ENCODE measurements at places on chromosomes 6 and 20. TPM values are rescaled to one million over a fixed set of nuclear protein-coding genes. Genes with fewer than 3 reads are reported as not detected.

The PAX1 gene
- 3.3 TPM for total RNA-seq

The FAM209A gene
- 0.69 TPM for total RNA-seq

The SCAF8 gene
- total RNA-seq: 70.2 TPM

The RTF2 gene
- 62.6 TPM for total RNA-seq

GRCh38 chr6:142356201-142356883 lies 54.5 kb downstream of the ADGRG6 start:
- H3K4me3 ChIP-seq: no peak overlapping the region
- peaks cover 9% of the 10 kb centered on the region for H3K36me3 ChIP-seq
- DNase-seq: no peak
- peak overlapping the region; percentile 51 for H3K27ac ChIP-seq
- peaks cover 11% of the 10 kb centered on the region for H3K4me1 ChIP-seq

- H3K36me3 ChIP-seq: peaks cover under 1% of the 10 kb centered on the region
- H3K27ac ChIP-seq: no peak overlapping the region
- H3K4me3 ChIP-seq: no peak overlapping the region
- H3K4me1 ChIP-seq: no peaks in the 10 kb centered on the region
Measured at GRCh38 chr6:80376411-80376810, 269.9 kb downstream of the BCKDHB start.

GRCh38 chr6:16855460-16855859 lies 94.2 kb upstream of the ATXN1 start:
- peaks cover 23% of the 10 kb centered on the region for H3K4me1 ChIP-seq
- DNase-seq: no peak
- H3K36me3 ChIP-seq: no peaks in the 10 kb centered on the region
- H3K4me3 ChIP-seq: no peak overlapping the region
- no peak overlapping the region for H3K27ac ChIP-seq

DNA sequence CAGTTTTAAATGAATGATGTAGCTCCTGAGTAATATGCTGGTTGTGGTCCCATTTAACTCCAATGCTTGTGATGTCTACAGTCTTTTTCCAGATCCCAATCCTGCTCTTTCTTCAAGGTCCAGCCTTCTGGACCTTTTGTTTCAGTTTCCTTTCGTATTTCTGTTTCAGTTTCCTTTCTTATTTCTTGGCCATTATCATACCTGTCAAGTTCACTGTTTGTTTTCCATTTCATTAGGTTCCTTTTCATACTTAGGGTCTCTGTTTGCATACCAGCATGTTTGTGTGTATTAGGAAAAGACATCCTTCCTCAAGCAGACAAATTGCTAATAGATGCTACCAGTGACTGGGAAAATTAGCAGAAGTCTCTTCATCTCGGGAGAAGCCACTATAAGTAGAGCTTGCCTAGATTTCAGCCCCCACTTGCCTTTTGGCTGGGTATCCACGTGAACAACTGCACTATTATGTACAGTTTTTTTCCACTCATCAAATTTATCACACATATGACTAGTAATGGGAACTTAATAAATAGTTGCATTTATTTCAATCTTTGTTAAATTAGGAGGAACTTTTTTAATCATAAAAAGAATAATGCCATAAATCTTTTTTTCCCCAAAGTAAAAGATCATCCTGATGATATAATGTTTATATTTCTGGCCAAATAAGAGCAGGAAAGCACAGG lies 583.4 kb downstream of the BCKDHB start:
- H3K4me1 ChIP-seq: peaks cover 3% of the 10 kb centered on the region
- no peaks in the 10 kb centered on the region for H3K27me3 ChIP-seq
- no peak overlapping the region for H3K4me3 ChIP-seq
- peaks cover 3% of the 10 kb centered on the region for H3K36me3 ChIP-seq
- no peak for DNase-seq

DNA sequence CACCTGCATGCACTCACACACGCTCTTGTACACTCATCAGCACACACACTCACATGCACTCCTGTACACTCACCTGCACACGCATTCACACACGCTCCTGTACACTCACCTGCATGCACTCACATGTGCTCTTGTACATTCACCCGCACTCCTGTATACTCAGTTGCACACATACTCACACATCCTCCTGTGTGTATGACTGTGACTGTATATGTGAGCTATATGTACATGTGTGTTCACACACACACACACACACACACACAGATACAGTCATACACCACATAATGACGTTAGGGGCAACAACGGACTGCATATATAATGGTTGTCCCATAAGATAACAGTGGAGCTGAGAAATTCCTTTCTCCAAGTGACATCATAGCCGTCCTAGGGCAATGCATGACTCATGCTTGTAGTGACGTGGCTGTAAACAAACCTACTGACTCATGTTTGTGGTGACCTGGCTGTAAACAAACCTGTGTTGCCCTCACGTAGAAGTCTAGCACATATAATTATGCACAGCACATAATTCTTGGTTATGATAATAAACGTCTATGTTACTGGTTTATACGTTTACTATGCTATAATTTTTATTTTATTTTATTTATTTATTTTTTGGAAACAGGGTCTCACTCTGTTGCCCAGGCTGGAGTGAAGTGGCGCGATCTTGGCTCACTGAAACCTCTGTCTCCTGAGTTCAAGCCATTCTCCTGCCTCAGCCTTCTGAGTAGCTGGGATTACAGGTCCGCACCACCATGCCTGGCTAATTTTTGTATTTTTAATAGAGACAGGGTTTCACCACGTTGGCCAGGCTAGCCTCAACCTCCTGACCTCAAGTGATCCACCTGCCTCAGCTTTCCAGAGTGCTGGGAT lies 22.8 kb upstream of the TAF4 start:
- no peak overlapping the region for H3K27ac ChIP-seq
- no peak overlapping the region for H3K4me3 ChIP-seq
- no peaks in the 10 kb centered on the region for H3K27me3 ChIP-seq
- no peak for DNase-seq
- H3K36me3 ChIP-seq: no peaks in the 10 kb centered on the region

GRCh38 chr20:32920530-32921298 lies 62.0 kb downstream of the EFCAB8 start:
- no peak for DNase-seq
- H3K4me1 ChIP-seq: no peaks in the 10 kb centered on the region
- no peaks in the 10 kb centered on the region for H3K36me3 ChIP-seq
- no peak overlapping the region for H3K4me3 ChIP-seq
- H3K27ac ChIP-seq: no peak overlapping the region

DNA sequence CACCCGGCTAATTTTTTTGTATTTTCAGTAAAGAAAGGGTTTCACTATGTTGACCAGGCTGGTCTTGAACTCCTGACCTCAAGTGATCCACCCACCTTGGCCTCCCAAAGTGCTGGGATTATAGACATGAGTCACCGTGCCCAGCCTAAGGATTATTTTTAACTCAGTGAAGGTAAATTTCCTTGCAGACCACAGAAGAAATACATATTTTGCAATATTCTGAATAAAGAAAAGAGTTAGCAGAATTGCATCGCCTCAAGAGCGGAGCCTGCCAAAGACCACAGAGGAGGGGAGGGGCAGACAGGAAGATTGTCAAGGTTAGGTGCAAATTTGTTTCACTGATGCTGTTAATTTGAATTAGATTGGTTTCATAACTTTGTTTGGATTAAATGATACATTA lies 47.4 kb downstream of the SOD2 start:
- H3K36me3 ChIP-seq: no peaks in the 10 kb centered on the region
- H3K27me3 ChIP-seq: no peaks in the 10 kb centered on the region
- DNase-seq: no peak
- no peaks in the 10 kb centered on the region for H3K4me1 ChIP-seq
- H3K4me3 ChIP-seq: no peak overlapping the region

DNA sequence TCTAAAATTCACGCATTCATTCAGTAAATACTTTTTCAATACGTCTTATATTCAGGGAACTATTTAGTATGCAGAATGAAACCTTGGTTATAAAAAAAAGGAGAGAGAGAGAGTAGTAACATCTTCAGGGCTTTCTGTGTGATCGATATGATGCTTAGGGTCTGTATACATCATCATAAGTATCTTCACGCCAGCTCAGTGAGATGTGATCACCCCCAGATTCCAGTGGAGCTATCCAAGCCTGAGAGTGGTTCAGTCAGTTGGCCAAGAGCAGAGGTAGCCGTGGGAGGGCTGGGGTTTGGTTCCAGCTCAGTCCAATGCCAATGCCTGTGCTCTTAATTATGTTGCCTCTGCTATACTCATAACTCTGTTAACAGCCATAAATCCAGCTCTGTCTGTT lies 8.6 kb downstream of the CD83 start:
- no peak for DNase-seq
- H3K4me3 ChIP-seq: no peak overlapping the region
- H3K36me3 ChIP-seq: peaks cover 3% of the 10 kb centered on the region
- H3K27me3 ChIP-seq: peaks cover 11% of the 10 kb centered on the region
- H3K4me1 ChIP-seq: peaks cover 6% of the 10 kb centered on the region

DNA sequence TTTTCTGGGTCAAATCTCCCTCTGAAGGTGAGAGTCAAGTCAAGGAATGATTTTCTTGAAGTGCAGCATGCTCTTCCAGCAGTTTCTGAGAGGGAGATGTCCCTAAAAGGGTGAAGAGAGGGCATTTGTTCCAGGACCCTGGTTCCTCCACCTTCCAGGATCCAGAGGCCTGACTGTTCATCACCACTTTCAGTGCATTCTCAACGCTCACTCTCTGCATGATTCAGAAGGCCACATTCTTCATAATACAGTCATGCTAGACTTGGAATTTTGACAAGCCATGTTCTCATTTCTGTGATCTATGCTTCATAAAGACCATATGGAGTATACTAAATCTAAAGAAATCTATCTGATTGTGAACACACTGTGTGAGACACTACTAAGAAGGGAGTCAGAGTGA lies 85.1 kb downstream of the PDE7B start:
- no peak overlapping the region for H3K4me3 ChIP-seq
- H3K27me3 ChIP-seq: no peaks in the 10 kb centered on the region
- peaks cover 7% of the 10 kb centered on the region for H3K4me1 ChIP-seq
- no peak overlapping the region for H3K27ac ChIP-seq

DNA sequence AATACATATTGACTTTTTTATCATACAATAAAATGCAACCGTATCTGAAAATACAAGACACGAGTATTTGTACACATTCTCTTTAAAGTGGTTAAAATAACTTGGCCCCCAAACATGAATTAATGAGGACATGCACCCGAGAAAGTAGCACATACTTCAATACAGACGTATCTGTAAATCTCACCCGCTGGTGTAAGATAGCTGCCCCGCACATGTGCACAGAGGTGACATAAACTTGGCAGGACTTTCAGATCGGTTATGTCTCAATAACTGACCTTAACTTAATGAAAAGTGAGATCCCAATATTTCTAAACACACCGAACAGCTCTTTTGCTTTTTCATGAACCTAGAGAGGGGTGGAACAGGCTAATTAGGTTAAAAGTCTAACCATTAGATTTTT lies 91.5 kb upstream of the RPS6KA2 start:
- H3K4me1 ChIP-seq: no peaks in the 10 kb centered on the region
- no peaks in the 10 kb centered on the region for H3K36me3 ChIP-seq
- H3K27me3 ChIP-seq: peaks cover 51% of the 10 kb centered on the region
- DNase-seq: no peak
- H3K27ac ChIP-seq: no peak overlapping the region
- no peak overlapping the region for H3K4me3 ChIP-seq

GRCh38 chr20:32623667-32624157 lies 38.6 kb upstream of the NOL4L start:
- peak; percentile 35 for DNase-seq
- H3K4me3 ChIP-seq: no peak overlapping the region
- H3K27ac ChIP-seq: peak overlapping the region; percentile 54
- peaks cover 25% of the 10 kb centered on the region for H3K27me3 ChIP-seq

DNA sequence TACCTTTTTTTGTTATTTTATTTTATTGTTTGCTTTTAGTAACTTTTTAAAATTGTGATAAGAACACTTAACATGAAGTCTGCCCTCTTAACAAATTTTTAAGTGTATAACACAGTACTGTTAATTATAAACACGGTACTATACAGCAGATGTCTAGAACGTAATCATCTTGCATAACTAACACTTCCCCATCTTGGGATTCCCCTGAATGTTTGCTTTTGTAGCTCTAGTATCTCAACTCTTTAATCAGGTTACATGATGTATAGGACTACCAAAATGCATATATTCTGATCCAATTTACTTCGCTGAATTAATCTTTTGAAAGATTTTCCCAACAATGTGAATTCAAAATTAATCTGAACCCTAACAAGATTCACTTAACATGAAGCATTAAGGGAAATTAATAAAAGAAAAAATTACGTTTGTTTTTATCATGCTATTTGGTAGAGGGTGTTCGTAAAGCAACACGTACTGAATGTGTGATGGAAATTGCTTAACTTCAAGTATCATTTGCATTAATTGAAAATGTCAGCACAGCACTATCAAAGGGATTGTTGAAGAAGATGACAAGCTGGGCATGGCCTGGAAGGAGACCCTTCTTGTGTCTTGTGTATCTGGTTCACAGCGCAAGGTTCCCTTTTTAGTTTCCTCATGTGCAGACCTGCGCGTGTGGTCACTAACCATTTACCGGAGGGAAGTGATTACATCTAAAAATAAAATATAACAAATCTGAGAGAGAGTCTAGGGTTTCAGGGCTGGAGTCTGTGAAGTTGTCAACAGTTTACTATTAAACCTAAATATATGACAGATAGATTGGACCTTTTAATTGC lies 15.2 kb downstream of the COL19A1 start:
- H3K27me3 ChIP-seq: no peaks in the 10 kb centered on the region
- H3K4me3 ChIP-seq: no peak overlapping the region
- no peak for DNase-seq
- H3K4me1 ChIP-seq: no peaks in the 10 kb centered on the region
- H3K27ac ChIP-seq: no peak overlapping the region

GRCh38 chr6:37731888-37732287 lies 34.2 kb upstream of the MDGA1 start:
- DNase-seq: no peak
- no peak overlapping the region for H3K27ac ChIP-seq
- no peak overlapping the region for H3K4me3 ChIP-seq

- peak; percentile 45 for DNase-seq
- no peaks in the 10 kb centered on the region for H3K36me3 ChIP-seq
- H3K27ac ChIP-seq: no peak overlapping the region
- peaks cover 9% of the 10 kb centered on the region for H3K4me1 ChIP-seq
- H3K4me3 ChIP-seq: peak overlapping the region; percentile 73
Measured at GRCh38 chr6:37565267-37566110, 65.8 kb upstream of the CCDC167 start.

- no peaks in the 10 kb centered on the region for H3K27me3 ChIP-seq
- no peak overlapping the region for H3K4me3 ChIP-seq
- peaks cover 9% of the 10 kb centered on the region for H3K4me1 ChIP-seq
- peaks cover under 1% of the 10 kb centered on the region for H3K36me3 ChIP-seq
Measured at GRCh38 chr6:155647354-155647753, 191.7 kb upstream of the NOX3 start.

GRCh38 chr6:25902071-25902470 lies 28.0 kb upstream of the SLC17A3 start:
- no peak overlapping the region for H3K27ac ChIP-seq
- H3K36me3 ChIP-seq: no peaks in the 10 kb centered on the region
- H3K4me3 ChIP-seq: no peak overlapping the region

- H3K4me1 ChIP-seq: no peaks in the 10 kb centered on the region
- peak; percentile 57 for DNase-seq
- no peak overlapping the region for H3K27ac ChIP-seq
- H3K4me3 ChIP-seq: no peak overlapping the region
- H3K36me3 ChIP-seq: no peaks in the 10 kb centered on the region
Measured at GRCh38 chr6:8983202-8983688, 547.9 kb upstream of the SLC35B3 start.

Data from progenitor cell of endocrine pancreas (in vitro differentiated cells).